ENCODE measurements at places on chromosomes 2 and 18.

DNA sequence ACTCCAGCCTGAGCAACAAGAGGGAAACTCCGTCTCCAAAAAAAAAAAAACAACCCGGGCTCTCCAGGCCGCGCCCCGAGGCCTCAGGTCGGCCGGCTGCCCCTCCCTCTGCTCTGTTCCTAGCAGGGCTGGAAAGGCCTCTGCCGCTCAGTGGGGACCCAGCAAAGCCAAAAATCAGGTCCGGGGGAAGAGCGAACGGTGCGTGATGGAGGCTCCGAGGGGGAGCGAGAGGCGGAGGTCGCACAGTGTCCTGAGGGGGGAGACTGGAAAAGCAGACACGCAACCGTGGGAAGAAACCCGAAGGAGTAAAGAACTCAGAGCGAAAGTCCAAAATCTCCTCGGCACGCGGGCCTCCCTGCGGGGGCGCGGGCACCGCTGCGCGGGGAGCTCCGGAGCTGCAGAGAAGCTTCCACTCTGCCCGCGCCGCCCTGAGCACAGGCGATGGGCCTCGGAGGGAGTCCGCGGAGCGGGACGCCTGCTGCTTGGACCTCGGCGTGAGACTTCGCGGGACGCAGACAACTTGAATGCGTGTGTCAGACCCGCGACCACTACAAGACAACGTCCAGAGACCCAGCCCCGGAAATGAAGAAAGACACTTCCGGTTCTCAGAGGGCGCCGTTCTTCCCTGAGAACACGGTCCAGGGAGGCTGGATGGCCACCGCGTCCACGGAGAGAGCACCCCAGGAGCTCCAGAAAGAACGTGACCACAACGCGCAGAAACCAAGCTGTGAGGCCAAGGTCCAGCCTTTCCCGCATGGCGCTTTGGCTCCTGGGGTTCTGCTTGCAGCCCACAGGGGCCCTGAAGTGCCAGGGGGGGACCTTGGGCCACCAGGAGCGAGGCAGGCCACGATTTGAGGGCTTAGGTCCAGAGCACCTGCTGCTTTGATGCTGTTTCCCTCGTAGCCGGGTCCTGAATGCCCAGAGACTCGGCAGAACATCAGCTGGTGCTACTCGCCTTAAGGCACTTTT, 219.8 kb downstream of the DPP10 start:
- no peak for DNase-seq

DNA sequence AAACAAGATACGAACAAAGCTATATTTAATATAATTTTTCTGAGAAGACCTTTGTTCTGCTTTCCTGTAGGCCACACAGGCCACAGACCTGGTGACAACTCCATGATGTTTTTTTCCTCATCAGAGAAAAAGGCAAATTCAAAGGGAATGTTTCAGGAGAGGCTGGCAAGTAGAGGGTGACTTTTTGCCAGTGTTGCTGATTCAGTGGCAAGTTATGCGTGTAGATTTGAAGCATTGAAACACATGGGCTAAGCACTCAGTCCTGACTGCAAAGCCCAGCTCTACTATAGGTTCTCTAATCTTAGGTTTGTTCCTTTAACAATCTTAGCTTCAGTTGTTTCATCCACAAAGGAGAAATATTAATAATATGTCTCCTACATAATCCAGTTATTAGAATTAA, 499.8 kb downstream of the SUCLG1 start:
- no peak for DNase-seq

- DNase-seq: no peak
These were observed 444.8 kb downstream of the RND3 start for GRCh38 chr2:150042500-150043171.

DNA sequence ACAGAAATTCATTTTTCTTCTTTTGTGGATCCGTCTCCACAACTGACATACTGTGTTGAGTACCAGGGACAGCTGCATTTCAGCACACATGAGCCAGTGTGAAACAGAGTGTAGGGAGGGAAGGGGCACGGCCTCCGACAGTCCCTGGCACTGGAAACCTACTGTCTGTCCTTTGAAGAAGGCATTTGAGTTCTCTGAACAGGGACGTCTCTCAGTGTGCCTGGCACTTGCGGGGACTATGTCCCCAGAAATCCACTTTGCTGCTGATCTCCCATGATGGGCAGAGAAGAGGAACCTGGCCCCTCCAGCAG, 48.1 kb downstream of the PLB1 start:
- DNase-seq: no peak

GRCh38 chr18:13243363-13243762, 24.8 kb downstream of the LDLRAD4 start:
- no peak for DNase-seq

DNA sequence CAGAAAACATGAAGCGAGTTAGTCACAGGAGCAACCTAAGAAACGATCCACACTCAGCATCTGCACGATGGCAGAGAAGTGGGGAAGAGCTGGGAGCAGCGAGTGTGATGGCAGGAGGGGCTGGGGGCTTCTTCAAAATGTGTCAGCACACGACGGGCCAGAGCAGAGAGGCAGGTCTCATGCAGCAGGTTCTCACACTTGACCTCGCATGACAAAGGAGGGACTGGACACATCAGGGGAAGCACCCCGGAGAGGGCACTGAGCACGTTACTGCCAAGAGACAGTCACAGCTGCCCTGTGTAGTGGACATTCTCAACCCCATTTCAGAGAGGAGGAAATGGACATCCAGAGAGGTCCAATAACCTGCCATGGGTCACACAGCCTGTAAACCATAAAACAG, 104.1 kb upstream of the CAPN13 start:
- no peak for DNase-seq

Measured in stimulated activated CD8-positive, alpha-beta memory T cell treated with anti-CD3 and anti-CD28 coated beads, Interleukin-7, amount 100 ng/mL, for 4 hours (primary cell).